Neuronal stem cell (in vitro differentiated cells): ENCODE measurements at places on chromosomes 12 and 14.

DNA sequence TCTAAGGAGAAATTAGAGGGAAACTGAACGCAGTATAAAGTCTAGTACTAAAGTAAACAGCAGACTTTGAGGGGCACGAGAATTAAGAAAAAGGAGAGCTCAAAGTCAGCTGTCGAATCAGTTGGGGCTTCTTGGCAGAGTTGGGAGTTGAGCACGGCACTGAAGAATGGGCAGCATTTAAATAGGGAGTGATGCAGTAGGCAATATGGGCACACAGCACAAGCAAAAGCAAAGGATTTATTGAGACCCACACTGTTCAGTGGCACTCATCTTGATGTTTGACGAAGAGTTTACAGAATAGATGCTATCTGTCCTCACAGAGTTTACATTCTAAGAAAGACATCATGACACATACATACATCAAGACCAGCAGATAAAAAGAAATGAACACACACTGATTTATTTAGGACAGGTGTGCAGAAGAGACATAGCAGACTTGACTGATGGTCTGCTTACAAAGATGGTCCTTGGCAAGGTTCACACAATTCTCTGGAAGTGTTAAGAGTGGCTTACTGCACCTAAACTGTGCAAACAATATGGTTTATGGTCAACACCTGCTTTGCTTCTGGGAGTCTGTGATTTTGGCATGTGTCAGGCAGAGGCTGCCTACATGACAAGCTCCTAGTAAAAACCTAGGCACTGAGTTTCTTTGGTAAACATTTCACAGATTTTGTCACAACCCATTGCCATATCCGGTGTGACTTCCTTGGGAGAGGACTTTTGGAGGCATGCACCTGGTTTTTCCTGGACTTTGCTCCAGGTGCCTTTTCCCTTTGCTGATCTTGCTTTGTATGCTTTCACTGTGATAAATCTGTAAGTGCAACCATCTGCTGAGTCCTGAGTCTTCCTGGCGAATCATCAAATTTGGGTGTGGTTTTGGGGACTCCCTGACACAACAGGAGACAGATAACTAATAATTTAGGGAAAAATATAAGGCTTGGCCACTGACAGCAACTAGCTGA lies 26.3 kb downstream of the ALKBH1 start:
- DNase-seq = no peak

GRCh38 chr14:63470962-63471793 lies 72.0 kb downstream of the PPP2R5E start:
- no peak for DNase-seq

- no peak for DNase-seq
Observed at GRCh38 chr14:24298892-24299254, 707 bp downstream of the DHRS1 start.

GRCh38 chr14:32724867-32725471 lies 213.7 kb upstream of the NPAS3 start:
- no peak for DNase-seq

DNA sequence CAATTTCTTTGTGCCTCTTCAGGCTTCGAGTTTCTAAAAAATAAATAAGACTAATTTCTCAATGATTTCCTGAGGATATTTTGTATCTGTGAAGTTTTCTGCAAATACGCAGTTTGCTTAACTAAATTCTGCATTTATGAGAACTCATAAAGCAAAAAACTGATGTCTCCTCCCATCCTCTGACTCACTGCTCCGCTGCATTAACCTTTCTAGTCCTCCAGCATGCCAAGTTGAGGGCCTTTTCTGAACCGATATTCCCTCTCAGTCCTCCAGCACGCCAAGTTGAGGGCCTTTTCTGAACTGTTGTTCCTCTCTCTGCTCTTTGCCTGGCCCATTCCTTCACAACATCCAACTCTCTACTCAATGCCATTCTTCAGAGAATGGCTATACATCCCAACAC lies 3.2 kb downstream of the IPO8 start:
- no peak for DNase-seq

GRCh38 chr12:99093166-99093565 lies 448.1 kb downstream of the APAF1 start:
- no peak for DNase-seq

- no peak for DNase-seq
Observed at GRCh38 chr14:65434216-65434850, 21.8 kb downstream of the FUT8 start.

GRCh38 chr12:122084857-122085405 lies 6.4 kb downstream of the MLXIP start:
- no peak for DNase-seq

DNA sequence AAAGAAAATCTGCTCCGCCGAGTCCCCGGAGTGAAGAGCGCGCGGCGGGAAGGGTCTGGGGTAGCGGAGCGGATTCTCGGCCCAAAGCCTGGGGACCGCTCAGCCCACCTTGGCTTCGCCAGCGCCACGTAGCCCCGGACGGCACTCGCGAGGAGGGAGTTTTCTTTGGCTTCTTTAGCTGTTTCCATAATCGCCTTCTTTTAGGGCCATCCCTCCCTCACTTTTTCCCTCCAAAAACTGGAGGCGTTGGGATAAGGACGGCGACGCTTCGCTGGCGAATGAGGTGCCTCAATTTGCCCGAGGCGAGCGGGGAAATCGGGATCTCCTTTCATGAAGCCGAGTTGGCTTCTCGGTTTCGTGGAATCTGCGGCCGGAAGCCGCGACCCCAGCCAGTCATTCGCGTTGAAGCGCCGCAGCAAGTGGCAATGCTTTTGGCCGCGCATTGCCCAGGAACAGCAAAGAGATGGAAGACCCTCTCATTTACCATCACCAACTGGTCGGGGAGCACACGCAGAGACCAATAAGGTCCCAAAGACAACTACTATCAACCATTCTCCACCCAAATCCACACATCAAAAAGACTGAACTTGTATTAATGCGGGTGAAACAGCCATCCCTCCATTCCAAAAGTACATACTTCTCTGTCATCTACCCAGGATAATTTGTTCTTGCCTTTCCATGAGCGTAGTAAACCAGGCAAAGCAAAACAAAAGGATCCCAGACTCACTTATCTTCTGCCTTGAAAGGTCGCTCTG lies 8.4 kb upstream of the SIX1 start:
- peak; percentile 21 for DNase-seq

GRCh38 chr12:132279930-132280329 lies 49.5 kb downstream of the GALNT9 start:
- no peak for DNase-seq

- no peak for DNase-seq
Observed at GRCh38 chr12:14403711-14404196, 38.3 kb downstream of the ATF7IP start.
